ENCODE measurements at places on chromosomes 1 and 21.

DNA sequence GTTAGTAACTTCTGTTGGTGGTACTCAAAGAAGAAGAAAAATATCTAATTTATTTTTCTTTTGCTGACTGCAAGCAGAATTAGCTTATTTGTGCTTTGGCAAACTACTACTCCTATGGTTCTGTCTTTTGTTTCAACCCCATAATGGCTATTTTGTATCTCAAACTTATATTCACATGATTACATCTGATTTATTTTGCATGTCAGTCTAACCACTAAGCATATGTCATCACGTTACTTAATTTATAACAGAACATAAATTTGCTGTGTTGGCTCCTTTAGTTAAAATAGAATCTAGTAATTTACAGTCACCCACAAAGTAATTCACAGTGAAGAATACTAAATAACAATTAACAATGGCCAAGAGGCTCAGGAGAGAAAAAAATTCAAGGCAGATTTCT is 39.1 kb upstream of the CNN3 start:
- DNase-seq = no peak

DNA sequence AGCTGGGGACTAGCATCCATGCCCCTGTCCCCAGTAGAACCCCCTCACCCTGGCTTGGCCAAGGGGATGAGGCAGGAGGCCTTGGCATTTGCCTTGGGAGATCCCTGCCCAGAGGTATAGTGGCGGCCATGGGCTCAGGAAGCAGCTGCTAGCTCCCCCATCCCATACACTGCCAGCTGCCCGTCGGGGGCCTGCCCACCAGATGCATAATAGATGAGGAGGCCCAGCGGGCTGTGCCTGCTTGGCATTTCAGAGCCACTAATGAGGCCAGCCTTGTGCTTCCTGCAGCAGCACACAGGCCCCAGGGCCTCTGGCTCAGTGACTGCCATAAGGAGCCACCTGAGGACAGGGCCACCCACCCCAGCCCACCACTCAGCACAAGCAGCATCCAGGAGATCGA is 23.6 kb downstream of the RAP1GAP start:
- no peak for DNase-seq

DNA sequence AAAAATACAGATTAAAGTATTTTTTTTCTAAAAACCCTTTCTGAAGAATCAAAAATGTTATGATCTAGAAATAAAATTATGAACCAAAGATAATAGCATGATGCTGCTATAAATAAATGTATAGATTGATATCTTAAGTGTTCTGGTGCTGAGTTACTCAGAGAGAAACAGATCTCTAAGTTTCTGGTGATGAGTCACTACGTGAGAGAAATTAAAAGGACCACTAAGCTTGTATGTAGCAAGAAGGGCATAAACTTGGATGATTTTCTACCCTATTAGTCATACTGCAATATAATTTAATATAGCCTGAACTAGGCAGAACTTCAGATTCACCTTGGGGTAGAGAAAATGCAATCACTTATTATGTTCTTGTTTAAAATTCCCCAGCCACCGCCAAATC is 514.8 kb downstream of the AMY1C start:
- DNase-seq = no peak

- no peak for DNase-seq
These were observed 204.4 kb downstream of the RWDD3 start for GRCh38 chr1:95438218-95438948.

DNA sequence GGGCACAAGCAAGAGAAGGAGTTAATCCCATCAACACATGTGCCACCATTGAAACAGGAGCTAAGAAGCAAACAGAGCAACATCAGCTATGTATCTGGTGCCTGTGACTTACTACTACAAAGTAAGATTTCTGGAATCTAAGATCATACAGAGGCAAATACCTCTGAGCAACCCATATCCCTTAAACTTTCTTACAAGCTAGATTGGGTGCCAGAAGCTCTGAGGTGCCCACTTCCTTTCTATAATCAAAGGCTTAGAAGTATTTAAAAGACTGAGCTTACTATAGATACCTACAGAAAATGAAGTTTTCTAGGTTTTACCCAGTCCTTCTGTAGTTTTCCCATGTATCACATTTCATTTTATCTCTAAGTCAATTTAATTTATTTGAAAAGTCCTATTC is 44.4 kb upstream of the ADAM30 start:
- no peak for DNase-seq

DNA sequence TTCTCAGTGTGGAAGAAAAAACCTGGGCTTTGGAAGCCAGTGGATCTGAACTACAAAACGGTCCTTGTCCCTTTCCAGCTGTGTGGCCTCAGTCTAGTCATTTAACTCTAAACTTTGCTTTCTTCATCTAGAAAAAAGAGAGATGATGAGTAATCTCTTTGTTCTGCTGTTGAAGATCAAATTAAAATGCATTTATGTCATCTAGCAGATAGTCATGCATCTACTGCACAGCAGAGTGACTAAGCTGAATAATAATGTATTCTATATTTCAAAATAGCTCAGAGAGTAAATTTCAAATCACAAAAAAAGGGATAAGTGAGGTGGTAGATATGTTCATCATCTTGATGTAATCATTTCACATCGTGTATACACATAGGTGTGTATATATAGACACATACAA is 473.2 kb downstream of the DSCAM start:
- DNase-seq = no peak

DNA sequence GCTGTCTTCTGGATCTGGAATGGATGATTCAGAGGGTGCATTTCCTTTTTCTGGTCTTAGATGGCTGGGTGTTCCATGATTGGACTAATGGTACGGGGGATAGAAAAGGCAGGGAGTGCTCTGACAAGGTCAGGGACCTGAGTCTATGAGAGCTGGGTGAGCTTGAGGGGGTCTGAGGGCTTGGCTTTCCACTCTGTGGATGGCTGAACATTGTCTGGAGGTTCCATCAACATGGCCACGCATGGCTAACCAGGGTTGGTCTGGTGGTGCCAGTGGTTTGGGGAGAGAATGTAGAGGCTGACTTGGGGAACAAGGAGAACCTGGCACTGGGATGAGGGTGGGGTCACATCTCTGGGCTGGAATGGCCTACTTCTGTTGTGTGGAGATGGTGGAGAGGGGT is 41.5 kb upstream of the TSPAN2 start:
- DNase-seq = no peak

DNA sequence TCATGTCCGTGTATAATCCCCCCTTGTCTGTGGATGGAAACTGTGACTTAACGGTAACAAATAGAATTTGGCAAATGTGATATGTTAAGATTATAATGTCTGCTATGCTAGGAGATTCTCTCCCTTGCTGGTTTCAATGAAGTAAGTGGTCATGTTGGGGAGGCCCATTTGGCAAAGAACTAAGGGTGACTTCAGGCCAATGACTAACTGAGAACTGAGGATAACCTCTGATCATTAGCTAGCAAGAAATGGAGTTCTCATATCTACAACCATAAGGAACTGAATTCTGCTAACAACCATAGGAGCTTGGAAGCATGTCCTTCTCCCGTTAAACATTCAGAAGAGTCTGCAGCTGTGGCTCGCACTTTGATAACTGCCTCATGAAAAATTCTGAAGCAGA is 2.3 kb downstream of the IFI44L start:
- DNase-seq = no peak

DNA sequence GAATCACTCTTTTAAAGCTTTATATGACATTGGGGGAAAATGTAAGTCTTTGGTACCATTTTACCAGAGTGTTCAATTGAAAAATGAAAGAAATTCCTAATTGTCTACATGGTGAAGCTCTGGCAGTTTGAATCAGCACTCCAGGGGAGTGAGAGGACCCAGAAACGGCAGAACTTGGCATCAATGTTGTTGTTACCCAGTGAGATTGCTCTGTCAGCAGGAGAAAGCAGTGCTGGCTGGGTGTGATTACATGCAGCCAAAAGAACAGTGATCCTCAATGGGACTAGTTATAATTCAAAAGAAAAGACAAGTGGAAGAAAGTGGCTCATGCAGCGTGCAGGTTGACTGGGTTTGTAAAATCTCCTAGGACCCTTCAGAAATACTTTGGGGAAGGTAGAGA is 206.4 kb downstream of the PTPRC start:
- DNase-seq = no peak

GRCh38 chr1:99264201-99265021 is at the start of gene PLPPR4:
TSS of gene PLPPR4 (plus strand) at chr1:99264492. CDS start at chr1:99264594, 102 bp downstream.
- peak; percentile 53 for DNase-seq

DNA sequence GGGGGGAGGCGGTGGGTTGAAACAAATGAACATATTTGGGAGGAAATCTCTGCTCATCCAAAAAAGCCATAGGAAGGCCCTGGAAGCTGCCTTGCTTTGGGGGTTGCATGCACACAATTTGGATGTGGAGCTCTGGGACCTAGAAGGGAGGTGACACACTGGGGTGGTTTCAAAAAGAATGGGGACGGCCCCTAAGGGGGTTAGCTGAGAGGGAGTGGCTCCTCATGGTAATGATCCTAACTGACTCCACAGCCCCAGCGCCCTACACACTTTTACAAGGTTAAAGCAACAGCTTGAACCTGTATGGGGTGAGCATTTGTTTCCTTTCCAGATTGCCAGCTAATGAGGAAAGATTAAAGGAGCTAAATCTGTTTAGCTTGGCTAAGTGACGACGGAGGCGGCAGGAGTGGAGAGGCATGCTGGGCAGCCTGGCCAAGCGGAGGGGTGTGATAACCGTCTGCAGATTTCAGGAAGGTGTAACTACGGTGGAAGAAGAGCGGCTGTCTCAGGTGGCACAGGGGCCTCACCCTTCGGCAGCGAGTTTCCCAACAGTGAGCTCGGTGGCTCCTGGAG is 107.3 kb downstream of the RNF220 start:
- no peak for DNase-seq

GRCh38 chr1:156464825-156465452 is 35.6 kb downstream of the MEF2D start:
- no peak for DNase-seq

DNA sequence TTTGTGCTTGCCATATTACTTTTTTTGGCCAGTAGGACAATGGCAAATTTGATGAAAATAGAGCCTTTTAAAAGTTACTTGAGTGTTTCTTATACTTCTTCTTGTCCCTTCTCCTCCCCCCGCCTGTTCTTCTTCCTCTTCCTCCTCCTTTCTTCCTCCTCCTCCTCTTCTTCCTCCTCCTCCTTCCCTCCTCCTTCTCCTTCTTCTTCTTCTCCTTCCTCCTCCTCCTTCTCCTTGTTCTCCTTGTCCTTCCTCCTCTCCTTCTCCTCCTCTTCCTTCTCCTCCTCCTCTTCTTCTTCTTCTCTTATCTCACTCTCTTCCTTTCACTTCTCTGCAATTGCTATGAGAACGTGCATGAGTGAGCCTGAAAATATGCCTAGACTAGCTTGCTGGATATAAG is 466.2 kb upstream of the NR5A2 start:
- no peak for DNase-seq

DNA sequence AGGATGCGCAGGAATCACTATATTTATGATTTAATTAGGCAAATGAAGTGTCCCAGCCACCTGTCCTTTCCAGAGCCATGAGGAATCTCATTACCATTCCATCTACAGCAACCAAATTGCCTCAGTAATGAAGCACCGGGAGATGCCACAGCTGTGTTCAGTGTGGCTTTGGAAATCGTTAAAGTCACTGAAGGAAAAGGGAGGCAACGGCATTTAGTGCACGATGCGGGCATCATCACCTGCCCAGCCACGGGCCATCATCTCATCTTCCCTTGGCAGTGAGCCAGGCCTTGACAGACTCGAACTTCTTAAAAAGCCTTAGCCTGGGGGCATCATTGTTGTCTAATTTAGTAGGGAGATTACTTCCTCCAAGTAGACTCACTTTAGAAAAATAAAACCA is 67.8 kb downstream of the CNIH3 start:
- DNase-seq = no peak

DNA sequence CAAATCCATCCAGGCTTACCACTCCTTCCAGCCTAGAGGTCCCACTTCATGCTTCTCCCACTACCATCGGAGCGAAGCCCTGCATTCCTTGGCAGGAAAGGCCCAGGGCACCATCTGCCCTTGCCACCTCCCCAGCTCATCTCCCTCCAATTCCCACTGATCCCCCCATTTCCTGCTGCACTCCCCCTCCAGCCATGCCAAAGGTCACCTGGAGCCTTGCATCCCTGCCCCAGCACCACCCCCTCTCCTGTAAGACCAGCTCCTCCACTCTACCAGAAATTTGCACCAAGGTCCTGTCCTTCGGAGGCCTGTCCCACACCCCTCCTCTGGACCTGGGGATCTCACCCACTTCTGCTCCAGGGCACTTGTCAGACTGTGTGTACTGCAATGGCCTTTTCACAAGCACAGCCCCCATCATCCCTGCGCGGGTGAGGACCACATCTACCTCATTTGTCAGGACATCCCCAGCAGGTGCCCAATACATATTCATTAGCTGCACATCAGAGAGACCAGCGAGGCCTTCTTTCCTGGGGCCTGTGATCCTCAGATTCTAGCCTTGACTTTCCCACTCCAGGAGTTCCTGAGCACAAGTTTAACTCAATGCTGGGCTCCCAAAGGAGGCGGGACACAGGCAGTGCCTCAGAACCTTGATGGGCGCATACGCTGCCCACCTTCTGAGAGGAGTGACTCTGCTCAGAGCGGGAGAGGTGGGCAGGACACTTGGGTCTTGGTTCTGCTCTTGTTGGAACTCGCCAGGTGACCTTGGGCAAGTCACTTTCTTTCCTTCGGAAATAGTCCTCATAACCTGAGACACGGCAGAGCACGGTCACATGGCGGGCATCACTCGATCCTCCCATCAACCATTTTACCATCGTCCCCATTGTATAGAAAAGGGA is 49.9 kb upstream of the EDN2 start:
- no peak for DNase-seq

DNA sequence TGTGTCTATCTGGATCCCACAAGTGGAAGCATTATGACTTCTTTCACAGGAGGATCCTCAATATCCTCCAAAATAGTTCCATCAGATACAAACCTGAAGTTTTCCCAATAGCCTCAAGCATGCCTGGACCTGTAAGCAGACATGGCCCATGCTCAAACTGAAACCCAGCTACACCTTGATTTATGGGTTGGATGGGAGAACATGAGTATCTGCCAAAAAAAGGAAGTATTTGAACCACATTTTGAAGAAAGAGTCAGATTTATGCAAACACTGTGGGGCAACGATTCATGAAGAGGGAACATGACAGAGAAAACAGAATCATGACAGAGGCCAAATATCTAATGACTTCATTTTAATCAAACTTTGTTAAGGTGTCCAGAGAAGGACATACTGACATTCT is 351.0 kb upstream of the NFIA start:
- no peak for DNase-seq

DNA sequence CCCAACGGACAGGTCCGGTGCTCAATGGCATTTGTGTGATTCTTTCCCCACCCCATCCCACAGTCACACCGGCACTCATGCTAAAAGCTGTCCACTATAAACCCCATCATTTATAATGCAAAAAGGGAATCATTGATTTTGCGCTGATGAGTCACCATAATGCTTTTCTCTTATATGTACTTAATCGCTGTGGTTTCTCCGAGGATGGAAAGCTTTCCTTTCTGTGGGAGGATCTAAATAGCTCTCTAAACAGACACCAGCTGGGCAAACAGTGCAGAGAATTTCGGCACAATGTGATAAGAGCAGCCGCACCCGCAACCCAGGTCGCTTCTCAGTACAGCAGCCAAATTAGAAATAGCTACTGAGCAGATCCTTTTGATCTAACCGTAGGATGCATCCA is 85.6 kb downstream of the SETD4 start:
- no peak for DNase-seq
